Adrenal gland (tissue), 19 donors: ENCODE measurements at places on chromosomes 7 and 10. TPM values are rescaled to one million over a fixed set of nuclear protein-coding genes. Genes with fewer than 3 reads are reported as not detected.
A peak's percentile ranks its signal among the peaks of the same experiment; 100 is the strongest.

The PDZD7 gene
- 3.5 TPM for polyA plus RNA-seq

DNA sequence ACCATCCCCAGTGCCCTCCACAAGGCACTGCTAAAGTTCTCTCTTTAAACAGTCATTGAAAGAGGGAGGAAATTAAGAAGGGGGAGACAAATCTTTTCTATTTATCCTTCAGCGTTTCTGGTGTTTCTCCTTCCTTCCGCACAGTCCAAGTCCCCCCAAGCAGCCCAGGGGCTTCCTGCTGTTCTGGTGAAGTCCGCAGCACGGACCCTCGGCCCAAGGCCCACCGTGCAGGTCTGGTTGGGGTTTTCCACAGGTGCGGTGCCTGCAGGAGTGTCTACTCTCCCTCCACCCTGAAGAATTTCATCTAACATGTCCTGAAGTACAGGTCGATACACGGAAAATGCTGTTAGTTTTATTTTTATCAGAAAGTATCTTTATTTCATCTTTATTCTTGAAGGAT is 34.1 kb upstream of the KNDC1 start:
- no peak for DNase-seq

The TRIM73 gene
- 0.13 TPM for polyA plus RNA-seq

The HERC4 gene
- polyA plus RNA-seq: 39.5 TPM

GRCh38 chr7:47044625-47045024 is 537.3 kb downstream of the TNS3 start:
- DNase-seq: no peak

DNA sequence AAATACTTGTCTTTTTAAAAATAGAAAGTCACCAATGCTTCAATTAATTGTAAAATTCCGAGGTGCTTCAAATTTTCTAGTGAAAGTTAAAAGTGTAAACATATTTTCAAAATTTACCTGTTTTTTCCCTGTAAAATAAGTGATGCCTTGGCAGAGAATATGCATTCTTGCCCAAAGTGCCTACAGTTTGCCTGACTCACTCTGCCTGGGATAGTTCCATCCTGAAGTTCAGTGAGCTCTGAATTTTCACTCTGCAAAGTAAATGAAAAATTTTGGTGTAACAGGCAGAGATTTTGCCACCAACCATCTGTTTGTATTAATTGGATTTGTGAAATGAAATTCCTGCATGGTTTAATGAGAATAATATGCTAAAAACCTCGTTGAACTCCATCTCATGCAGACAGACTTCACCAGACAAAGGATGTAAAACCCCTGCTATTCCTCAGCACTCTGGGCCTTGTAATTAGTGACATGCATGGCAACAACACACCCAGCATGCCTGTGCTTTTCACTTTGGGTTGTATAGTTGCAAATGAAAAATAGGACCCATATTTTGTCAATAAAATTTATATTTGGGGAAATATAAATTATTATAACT is 117.4 kb upstream of the GNAI1 start:
- no peak for DNase-seq

The FAM25G gene
- not detected for polyA plus RNA-seq

The AKR1C4 gene
- 0.20 TPM for polyA plus RNA-seq

- DNase-seq: no peak
Observed at GRCh38 chr10:87615856-87616255, 43.8 kb upstream of the PAPSS2 start.

DNA sequence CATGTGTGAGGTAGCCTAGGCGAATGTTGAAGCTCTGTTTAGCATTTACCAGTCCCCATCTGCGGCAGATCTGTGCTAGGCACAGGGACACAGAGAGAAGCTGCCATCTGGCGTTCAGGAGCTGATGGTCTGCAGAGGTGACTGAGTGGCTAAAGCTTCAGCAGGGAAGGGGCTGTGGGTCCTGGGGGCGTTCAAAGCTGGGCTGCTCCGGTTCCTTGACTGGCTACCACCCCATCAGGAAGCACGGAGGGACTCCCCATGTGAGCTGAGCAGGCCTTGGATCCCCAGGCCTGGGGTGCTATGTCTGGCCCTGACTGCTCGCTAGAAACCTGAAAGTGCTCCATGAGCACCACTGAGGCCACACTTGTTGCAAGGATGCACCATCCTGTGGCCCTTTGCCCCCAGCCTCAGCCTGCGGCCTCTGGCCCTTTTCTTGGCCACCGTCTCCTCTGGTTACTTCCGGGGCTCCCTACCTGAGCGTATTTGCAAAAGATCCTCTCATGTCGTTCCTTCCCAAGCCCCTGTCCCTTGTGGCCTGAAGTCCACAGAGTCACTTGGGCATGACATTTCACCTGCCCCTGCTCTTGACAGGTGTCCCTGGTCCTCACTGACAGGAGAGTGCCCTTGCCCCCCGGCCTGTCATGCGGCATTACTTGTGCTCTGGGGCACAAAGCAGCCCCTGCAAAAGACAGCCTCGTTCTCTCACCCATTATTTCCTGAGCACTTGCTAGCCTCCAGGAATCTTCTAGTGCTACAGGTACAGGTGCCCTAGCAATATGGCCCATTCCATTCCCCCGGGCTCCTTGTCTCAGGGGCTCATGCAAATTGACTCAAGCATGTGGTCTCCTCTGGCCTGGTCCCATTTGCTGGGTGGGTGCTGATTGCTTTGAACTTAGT is 108.1 kb downstream of the GLRX3 start:
- DNase-seq: no peak

The GPR85 gene
- 1.7 TPM for polyA plus RNA-seq

DNA sequence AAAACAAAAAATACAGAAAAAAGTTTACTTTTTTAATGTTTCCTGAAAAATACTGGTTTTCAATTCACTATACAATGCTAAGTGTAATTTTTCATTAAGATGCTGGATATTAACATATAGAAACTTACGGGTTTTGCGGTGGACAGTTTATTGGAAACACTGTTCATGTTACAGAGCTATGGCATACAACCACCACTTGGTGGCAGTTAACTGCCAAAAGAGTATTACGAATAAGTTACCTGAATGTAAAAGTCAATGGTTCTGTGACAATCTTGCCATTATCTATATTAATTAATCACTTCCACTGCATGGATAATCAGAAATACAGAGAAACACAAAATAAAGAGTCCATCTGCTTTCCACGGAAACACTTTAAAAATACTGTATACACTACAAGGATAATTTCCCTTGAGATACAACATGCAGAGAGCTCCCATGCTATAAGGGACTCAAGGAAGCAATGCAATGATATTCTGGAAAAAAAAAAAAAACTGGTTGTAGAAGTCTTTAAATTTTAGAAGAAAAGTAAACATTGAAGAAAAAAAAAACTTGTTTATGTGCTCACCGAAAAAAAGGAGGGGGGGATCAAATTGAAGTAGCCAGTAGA is 97.0 kb downstream of the TPK1 start:
- no peak for DNase-seq

- DNase-seq: no peak
Observed at GRCh38 chr7:10238641-10239040, 735.0 kb upstream of the PHF14 start.

DNA sequence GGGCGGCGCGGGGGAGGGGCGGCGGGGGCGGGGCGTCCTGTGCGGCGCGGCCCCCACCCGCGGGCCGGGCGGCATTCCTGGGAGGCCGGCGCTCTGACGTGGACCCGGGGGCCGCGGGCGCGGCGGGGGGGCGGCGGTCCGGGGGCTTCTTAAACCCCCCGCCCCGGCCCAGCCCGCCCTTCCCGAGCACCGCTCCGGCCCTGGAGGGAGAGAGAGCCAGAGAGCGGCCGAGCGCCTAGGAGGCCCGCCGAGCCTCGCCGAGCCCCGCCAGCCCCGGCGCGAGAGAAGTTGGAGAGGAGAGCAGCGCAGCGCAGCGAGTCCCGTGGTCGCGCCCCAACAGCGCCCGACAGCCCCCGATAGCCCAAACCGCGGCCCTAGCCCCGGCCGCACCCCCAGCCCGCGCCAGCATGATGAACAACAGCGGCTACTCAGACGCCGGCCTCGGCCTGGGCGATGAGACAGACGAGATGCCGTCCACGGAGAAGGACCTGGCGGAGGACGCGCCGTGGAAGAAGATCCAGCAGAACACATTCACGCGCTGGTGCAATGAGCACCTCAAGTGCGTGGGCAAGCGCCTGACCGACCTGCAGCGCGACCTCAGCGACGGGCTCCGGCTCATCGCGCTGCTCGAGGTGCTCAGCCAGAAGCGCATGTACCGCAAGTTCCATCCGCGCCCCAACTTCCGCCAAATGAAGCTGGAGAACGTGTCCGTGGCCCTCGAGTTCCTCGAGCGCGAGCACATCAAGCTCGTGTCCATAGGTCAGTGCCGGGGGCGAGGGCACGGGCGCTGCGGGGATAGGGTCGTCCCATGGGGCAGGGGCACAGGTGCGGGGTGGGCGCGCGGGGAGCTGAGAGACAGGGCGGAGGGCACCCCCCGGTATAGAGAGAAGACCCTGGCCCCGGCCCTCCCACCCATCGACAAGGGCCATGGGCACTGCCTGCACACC is at the start of gene FLNC:
Gene FLNC, plus strand, starts transcription at position 176 of the 947 bp plus-strand sequence. Its CDS starts 232 bp downstream, at position 408.
- peak; percentile 54 for DNase-seq

- no peak for DNase-seq
Observed at GRCh38 chr10:86652361-86653202, 1.8 kb upstream of the OPN4 start.

GRCh38 chr10:47361293-47361692 is 13.1 kb downstream of the RBP3 start:
- peak; percentile 61 for DNase-seq

The INSYN2A gene
- polyA plus RNA-seq: not detected

- DNase-seq: no peak
Observed at GRCh38 chr10:101287997-101288635, 58.9 kb upstream of the LBX1 start.

The CHST3 gene
- 30.2 TPM for polyA plus RNA-seq

The ARHGAP22 gene
- 11.6 TPM for polyA plus RNA-seq

- DNase-seq: no peak
Observed at GRCh38 chr7:157020514-157021070, 10.1 kb upstream of the MNX1 start.

The TWNK gene
- polyA plus RNA-seq: 21.8 TPM

- no peak for DNase-seq
Observed at GRCh38 chr10:77685432-77685831, 47.8 kb upstream of the KCNMA1 start.

DNA sequence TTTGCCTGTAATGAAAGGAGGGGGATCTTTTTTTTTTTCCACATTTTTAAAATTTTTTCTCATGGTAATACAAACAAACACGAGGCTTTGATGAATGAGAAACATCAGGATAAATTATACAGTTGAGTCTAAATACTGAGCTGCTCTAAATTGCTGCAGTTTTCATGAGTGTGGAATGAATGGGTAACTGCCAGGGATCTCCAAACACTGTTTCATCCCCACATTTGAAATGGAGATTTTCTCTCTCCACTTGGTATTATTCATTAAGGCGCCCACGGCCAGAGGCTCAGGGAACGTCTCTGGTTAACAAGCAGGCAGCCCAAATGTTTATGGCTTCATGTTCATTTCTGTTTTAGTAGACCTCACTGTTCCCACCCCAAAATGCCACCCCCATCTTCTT is 717.1 kb downstream of the GRID1 start:
- DNase-seq: no peak

The CNNM1 gene
- 2.0 TPM for polyA plus RNA-seq

DNA sequence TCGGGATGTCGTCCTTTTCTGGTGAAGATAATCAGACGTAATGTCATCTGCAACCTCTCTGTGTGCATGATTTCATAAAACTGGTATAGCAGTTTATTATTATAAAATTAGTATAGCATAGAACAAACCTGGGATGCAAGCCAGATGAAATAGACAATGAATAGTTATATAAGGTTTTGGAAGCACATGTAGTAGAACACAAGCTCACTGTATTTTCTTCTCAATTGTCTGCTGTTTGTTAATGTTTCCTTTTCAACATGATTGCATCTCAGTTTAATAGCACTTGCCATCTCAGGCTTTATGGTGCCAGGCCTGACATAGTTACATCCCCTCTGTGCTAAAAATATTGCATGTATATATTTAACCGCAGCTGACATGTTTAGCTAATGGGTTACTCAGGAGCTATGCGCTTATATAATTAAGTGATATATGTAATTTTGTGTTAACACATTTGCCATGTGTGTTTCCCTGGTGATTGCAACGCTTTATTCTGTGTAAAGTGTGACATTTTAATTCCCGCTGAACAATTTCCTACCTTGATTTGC is 132.7 kb downstream of the ARID5B start:
- no peak for DNase-seq

GRCh38 chr7:21193895-21194294 is 234.0 kb upstream of the SP4 start:
- DNase-seq: no peak

DNA sequence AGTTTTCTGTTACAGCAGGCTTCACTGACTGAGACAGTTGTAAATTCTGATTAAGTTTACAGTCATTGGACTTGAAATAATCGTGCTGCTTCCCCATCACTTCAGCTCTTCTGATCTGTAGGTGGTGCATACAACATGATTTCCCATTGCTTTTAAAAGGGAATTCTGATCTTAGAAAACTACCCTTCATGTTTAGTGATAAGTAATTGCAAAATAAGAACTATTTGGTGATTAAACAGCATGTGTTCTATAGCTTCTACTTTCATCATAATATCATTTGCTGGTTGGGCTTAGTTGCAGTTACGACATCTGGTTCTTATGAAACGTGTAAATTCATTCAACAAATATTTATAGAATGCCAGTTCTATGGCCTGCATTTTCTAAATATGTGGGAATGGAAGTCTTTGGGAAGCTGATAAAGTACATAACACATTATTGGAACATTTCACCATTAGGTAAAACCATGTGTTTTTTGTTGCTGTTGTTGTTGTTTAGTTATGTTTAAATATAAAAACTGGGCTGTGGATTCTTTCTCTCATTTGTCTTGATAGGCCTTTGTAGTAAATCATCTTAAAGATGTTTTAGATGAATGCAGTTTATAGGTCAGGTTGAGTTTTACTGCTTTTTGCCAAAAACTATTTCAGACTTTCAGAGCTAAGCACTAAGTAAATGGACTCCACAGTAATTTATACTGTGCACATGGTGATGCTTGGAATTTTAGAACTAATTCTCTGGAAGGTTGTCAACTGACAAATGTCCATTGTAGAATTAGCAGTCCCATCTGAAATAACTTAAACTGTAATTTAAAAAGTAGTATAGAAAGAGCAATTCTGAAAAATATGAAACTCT is 13.1 kb downstream of the GNAI1 start:
- DNase-seq: no peak

- no peak for DNase-seq
Observed at GRCh38 chr10:451021-451471, 238.4 kb downstream of the DIP2C start.

- peak; percentile 59 for DNase-seq
Observed at GRCh38 chr10:22911889-22912762, 15.7 kb upstream of the ARMC3 start.

DNA sequence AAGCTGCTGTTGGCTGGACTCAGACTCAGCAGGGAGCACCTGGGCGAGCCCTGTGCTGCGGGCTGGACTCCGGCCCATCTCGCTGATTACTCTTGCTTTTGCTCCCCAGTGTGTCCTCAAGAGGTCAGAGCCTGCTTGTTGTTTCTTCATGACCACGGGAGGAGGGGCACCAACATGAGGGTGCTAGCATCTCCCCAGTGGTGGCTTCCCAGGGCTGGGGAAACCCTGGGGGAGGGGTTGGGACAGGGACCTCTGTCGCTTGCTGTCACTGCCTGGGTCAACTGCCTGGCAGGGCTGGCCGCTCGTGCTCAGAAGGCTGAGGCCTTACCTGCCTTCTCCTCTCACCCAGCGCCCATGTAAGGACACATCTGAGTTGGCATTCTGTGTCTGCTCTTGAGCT is 152.3 kb upstream of the SHH start:
- DNase-seq: peak; percentile 35
